Right lobe of liver (tissue), 6 donors: ENCODE measurements at places on chromosomes 12 and 14. TPM values are rescaled to one million over a fixed set of nuclear protein-coding genes. Genes with fewer than 3 reads are reported as not detected.

GRCh38 chr12:84756961-84757360, 155.6 kb downstream of the SLC6A15 start:
- no peaks in the 10 kb centered on the region for H3K36me3 ChIP-seq
- no peaks in the 10 kb centered on the region for H3K4me1 ChIP-seq
- no peak overlapping the region for H3K4me3 ChIP-seq
- no peak for DNase-seq

DNA sequence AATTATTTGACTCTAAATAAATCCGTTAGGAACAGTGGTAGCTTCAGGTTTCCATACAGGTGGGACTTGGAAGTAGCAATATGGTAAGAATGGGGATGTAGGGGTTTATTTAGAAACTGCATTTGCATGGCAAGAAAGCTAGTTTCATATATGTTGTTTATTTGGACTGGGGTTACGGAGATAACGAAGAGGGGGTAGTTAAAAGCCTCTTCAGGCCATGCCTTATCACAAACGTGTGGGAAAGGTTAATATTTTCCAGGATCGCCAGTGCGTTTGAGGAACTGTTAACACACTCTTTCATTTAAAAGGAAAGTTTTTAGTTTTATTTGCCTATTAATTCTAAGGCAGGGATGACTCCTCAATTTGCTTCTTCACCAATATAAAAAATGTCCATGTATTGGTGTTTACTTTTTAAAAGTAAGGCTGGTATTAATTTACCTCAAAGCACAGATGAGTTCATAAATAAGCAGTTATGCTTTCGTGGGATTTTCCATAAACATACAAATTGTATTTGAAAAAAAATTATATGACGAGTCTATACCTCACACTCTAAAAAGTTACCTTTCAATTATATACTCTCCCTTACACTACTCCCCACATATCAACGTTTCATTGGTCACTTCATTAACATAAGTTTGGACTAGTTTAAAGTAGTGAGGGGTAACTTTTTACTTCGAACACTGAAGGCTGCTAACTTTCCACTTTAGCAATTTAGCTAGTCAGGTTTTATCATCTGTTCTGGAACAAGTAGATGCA, 814 bp downstream of the RAB2B start:
- peak overlapping the region; percentile 91 for H3K27ac ChIP-seq
- H3K4me1 ChIP-seq = no peaks in the 10 kb centered on the region
- DNase-seq = no peak
- H3K4me3 ChIP-seq = peak overlapping the region; percentile 86
- H3K36me3 ChIP-seq = peaks cover 19% of the 10 kb centered on the region

GRCh38 chr14:68137704-68138619, 318.4 kb downstream of the RAD51B start:
- no peaks in the 10 kb centered on the region for H3K4me1 ChIP-seq
- H3K36me3 ChIP-seq = no peaks in the 10 kb centered on the region
- H3K4me3 ChIP-seq = no peak overlapping the region
- no peak overlapping the region for H3K27ac ChIP-seq
- H3K27me3 ChIP-seq = no peaks in the 10 kb centered on the region

DNA sequence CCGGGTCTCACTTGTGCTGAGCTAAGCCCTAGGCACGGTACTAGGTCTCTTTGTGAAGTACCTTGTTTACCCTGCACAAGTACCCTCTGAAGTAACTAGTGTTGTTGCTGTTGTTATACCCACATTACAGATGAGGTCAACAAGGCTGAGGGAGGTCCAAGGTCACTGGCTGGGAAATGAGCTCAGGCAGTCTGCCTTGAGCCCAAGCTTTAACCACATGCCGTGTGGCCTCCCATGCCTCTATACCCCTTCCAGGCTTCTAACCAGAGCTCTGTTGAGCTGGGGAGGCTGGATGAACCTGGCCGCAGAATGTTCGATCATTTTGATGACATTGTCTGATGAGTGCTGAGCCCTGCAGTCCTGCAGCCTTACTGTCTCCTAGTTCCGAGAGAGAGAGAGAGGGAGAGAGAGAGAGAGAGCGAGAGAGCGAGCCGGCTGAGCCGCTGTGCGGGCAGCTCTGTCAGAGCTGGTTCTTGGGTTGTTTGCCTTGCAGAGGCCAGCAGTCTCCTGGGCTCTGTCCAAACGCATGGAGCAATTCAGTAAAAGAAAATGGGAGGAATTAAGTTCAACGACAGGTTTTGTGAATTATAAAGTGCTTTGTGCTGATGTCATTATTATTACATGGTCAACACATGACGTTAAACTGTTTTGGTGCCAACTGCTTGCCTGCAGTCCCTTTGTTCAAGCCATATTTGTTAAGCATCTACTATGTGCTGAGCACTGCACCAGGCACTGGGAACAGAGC, 13.1 kb downstream of the JDP2 start:
- H3K27ac ChIP-seq = no peak overlapping the region
- H3K4me1 ChIP-seq = no peaks in the 10 kb centered on the region
- H3K27me3 ChIP-seq = no peaks in the 10 kb centered on the region
- no peak overlapping the region for H3K4me3 ChIP-seq

GRCh38 chr12:102120886-102121285, 903 bp downstream of the PARPBP start:
- no peaks in the 10 kb centered on the region for H3K4me1 ChIP-seq
- H3K36me3 ChIP-seq = no peaks in the 10 kb centered on the region
- H3K4me3 ChIP-seq = no peak overlapping the region
- no peak for DNase-seq
- H3K27ac ChIP-seq = no peak overlapping the region

DNA sequence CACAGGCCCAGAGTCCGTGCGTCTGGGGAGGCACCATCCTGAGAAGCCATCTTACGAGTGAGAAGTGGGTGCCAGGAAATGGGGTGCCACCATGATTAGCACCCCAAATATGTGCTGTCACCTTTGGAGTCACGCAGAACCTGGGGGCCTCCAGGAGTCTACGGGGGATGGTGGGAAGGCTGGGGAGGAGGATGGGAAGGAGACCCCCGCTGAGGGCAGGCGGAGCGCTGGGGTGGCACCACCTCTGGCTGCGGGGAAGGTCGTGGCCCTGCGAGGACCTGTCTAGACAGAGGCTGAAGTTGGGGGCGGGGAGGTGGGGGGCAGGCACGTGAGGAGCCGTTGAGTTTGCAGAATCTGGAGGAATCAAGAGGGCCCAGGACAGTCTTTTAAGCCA, 42.6 kb upstream of the FBRSL1 start:
- no peaks in the 10 kb centered on the region for H3K36me3 ChIP-seq
- no peak overlapping the region for H3K4me3 ChIP-seq
- H3K4me1 ChIP-seq = no peaks in the 10 kb centered on the region
- no peak for DNase-seq
- H3K27ac ChIP-seq = no peak overlapping the region

The KCNJ8 gene
- 9.1 TPM for total RNA-seq

- H3K4me1 ChIP-seq = no peaks in the 10 kb centered on the region
- no peak overlapping the region for H3K4me3 ChIP-seq
- no peaks in the 10 kb centered on the region for H3K36me3 ChIP-seq
- no peak overlapping the region for H3K27ac ChIP-seq
Observed at GRCh38 chr12:125178222-125178621, 113.0 kb downstream of the AACS start.

DNA sequence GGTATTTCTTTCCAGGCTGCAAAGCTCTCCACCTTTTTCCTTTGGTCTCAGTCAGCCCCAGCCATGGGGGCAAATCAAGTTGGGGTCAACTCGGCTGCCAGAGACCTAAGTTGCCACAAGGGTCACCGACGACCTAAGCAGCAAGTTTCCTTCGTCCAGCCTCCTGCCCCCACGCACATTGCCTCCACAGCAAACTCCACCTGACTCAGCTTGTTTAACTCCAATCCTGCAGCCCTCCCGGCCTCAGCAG, 767 bp upstream of the KCNMB4 start:
- H3K27me3 ChIP-seq = peaks cover 20% of the 10 kb centered on the region
- H3K36me3 ChIP-seq = no peaks in the 10 kb centered on the region
- H3K4me1 ChIP-seq = peaks cover 16% of the 10 kb centered on the region
- peak overlapping the region; percentile 52 for H3K4me3 ChIP-seq
- no peak for DNase-seq

The PPM1H gene
- 3.8 TPM for total RNA-seq

The LRTM2 gene
- not detected for total RNA-seq

DNA sequence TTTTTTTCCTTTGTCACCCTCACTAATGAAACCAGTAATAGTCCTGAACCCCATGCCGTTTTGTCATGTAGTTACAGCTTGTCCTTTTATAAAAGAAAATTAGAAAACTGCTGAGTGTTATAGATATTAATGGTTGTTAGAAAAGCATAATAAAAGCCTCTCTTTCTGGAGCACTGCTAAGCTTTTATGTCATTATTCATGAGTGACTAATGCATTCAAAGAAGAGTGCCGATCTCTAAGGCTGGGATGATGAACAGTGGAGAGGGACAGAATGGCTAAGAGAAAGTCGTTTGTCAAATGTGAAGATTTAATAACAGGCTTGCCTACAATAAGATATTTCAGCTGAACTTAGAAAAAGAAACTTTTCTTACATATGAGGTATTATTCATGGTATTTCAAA, 121.6 kb downstream of the MGAT4C start:
- H3K4me3 ChIP-seq = no peak overlapping the region
- H3K4me1 ChIP-seq = no peaks in the 10 kb centered on the region
- H3K27me3 ChIP-seq = no peaks in the 10 kb centered on the region
- H3K27ac ChIP-seq = no peak overlapping the region

GRCh38 chr12:124626971-124627411, 59.6 kb upstream of the NCOR2 start:
- no peak overlapping the region for H3K27ac ChIP-seq
- no peak overlapping the region for H3K4me3 ChIP-seq
- H3K4me1 ChIP-seq = no peaks in the 10 kb centered on the region
- H3K27me3 ChIP-seq = no peaks in the 10 kb centered on the region
- no peak for DNase-seq
- no peaks in the 10 kb centered on the region for H3K36me3 ChIP-seq
